ENCODE measurements at places on chromosomes 6 and 20. TPM values are rescaled to one million over a fixed set of nuclear protein-coding genes. Genes with fewer than 3 reads are reported as not detected.
A peak's percentile ranks its signal among the peaks of the same experiment; 100 is the strongest.

DNA sequence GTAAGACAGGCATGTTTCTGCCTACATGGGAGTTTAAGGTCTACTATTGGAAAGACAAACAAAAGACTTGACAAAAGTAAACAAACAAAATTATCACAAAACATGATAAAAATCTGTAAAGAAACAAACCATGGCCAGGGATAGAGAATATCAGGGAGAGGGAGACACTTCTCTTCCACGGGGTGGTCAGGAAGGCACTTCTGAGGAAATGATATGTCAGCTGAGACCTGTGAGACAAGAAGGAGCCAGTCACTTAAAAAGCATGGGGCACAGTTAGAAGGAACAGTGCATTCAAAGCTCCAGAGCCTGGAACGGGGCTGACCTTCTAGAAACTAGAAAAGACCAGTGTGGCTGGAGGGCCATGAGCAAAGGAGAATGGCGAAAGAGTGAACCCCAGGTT is 35.1 kb upstream of the SLC16A10 start:
- DNase-seq: no peak
- no peak overlapping the region for H3K4me3 ChIP-seq
- H3K4me1 ChIP-seq: no peaks in the 10 kb centered on the region
- H3K27ac ChIP-seq: no peak overlapping the region

GRCh38 chr6:166308033-166308768 is at the start of gene PRR18:
TSS of gene PRR18 (minus strand) at chr6:166308392. CDS start at chr6:166308142, 250 bp downstream.
- H3K36me3 ChIP-seq: no peaks in the 10 kb centered on the region
- no peak within 1 kb of the TSS for H3K4me3 ChIP-seq
- peaks cover 5% of the 10 kb centered on the region for H3K4me1 ChIP-seq
- DNase-seq: no peak
- H3K27me3 ChIP-seq: peaks cover 12% of the 10 kb centered on the region

SLC22A16 gene
- not detected for total RNA-seq

DNA sequence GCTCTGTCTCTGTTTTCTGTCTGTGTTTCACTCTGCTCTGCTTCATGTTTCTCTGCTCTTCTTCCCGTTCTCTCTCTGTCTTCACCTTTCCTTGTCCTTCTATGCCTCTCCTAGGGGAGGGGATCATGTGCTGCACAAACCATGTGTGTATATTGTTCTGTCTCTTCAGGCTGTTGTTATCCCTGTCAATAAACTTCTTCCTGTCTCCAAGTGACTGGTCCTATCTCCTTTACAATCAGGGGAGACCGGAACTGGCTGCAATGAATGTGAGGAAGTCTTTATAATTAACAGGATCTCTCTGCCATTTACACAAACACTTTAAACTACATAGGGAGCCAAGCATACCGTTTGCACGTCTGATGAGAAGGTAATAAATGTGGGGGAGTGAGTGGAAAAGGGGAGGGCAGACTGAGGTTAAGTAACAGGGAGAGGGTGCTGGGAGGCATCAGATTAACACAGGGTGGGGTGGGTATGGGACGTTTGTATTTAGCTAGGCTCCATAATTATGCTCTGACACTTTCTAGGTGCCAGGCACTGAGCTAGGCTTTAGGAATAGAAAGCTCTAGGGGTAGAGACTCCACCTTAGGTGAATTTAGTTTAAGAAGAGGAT is 626.1 kb downstream of the DHX35 start:
- no peak overlapping the region for H3K27ac ChIP-seq
- no peak for DNase-seq
- H3K4me3 ChIP-seq: no peak overlapping the region

CRISP2 gene
- total RNA-seq: not detected

DNA sequence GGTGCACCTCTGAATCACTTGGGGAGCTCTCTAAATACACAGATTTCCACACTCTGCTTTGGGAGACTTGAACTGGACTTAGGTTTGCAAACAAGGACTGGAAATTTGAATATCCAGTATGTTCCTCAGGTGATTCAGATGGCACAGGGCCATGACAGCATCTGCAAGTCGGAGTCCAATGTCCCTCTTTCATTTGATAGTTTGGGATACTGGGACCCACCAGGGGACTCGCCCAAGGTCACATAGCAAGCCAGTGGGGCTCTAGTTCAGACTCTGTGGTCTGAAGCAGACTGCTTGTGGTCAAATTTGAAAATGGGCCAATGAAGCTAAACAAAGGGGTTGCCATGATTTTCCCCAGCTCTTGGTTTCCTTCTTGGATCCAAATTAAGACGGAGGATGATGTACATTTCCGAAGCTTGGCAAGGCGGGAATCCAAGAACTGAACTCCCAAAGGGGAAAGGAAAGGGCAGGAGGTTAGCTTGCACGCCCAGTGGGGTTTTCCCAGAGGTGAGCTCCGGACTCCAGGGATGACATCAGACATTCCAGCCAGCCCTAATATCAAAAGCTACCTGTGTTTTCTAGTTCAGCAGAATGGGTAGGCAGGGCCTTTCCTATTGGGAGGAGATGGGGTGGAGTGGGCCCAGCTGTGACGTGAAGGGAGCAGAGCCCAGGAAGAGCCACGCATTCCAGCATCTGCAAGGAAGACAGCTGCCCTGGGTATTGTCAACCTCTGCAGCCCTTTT is 3.4 kb upstream of the SYS1 start:
- DNase-seq: no peak
- no peak overlapping the region for H3K4me3 ChIP-seq
- peaks cover 40% of the 10 kb centered on the region for H3K4me1 ChIP-seq
- H3K27me3 ChIP-seq: no peaks in the 10 kb centered on the region
- no peak overlapping the region for H3K27ac ChIP-seq
- no peaks in the 10 kb centered on the region for H3K36me3 ChIP-seq

- H3K4me3 ChIP-seq: no peak overlapping the region
- H3K27ac ChIP-seq: no peak overlapping the region
- no peak for DNase-seq
- H3K36me3 ChIP-seq: no peaks in the 10 kb centered on the region
Measured at GRCh38 chr6:75516757-75517156, 23.2 kb upstream of the FILIP1 start.

GRCh38 chr6:28953585-28954258 is 29.9 kb upstream of the TRIM27 start:
- DNase-seq: no peak
- no peaks in the 10 kb centered on the region for H3K36me3 ChIP-seq
- H3K4me3 ChIP-seq: peak overlapping the region; percentile 17
- no peak overlapping the region for H3K27ac ChIP-seq
- no peaks in the 10 kb centered on the region for H3K27me3 ChIP-seq

GRCh38 chr6:16391451-16391912 is 153.1 kb downstream of the GMPR start:
- no peak overlapping the region for H3K4me3 ChIP-seq
- no peak overlapping the region for H3K27ac ChIP-seq
- no peaks in the 10 kb centered on the region for H3K27me3 ChIP-seq
- no peak for DNase-seq
- no peaks in the 10 kb centered on the region for H3K36me3 ChIP-seq

DNA sequence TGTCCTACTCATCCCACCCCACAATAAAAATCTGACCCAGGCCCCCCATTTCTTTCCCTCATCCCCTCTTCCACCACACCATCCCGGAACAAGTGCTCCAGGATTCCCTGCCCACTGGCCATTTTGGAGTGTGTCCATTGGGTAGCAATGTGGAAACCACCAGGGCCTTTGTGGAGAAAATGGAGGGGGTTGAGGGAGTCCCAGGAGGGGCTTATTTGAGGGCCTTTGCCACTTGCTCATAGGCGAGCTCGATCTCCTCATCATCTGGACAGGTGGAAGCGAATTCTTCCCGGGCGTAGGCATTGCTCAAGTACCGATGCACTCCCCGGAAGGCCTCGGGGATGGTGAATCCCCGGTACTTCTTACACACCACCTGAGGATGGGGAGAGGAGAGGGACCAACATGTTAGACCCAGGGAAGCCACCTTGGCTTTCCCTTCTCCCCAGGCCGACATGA is 1.6 kb upstream of the DDAH2 start:
- no peak for DNase-seq
- H3K4me3 ChIP-seq: peak overlapping the region; percentile 96
- H3K4me1 ChIP-seq: peaks cover 66% of the 10 kb centered on the region
- H3K27ac ChIP-seq: peak overlapping the region; percentile 68
- H3K27me3 ChIP-seq: no peaks in the 10 kb centered on the region

CTAGE9 gene
- total RNA-seq: not detected

BHLHE23 gene
- total RNA-seq: not detected

RIMS1 gene
- not detected for total RNA-seq

DNA sequence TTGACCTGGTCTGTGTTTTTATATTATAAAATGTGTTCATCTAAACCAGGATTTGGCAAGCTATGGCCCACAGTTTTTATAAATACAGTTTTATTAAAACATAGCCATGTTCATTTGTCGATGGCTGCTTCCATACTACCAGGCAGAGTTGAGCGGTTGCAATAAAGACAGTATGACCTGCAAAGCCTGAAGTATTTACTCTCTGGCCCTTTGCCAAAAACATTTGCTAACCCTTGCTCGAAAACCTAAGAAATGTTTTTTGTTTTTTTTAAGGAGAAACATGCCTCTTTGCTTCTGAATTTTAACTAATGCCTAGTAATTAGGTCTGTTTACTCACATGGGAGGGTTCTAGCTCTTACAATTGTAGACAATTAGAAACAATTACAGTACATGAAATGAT is 67.4 kb upstream of the SMIM28 start:
- no peak overlapping the region for H3K27ac ChIP-seq
- H3K4me1 ChIP-seq: no peaks in the 10 kb centered on the region
- H3K4me3 ChIP-seq: no peak overlapping the region
- no peak for DNase-seq
- no peaks in the 10 kb centered on the region for H3K27me3 ChIP-seq
